ENCODE measurements at places on chromosomes 4 and X.

- DNase-seq = no peak
Measured at GRCh38 chrX:5632061-5632614, 596.5 kb downstream of the NLGN4X start.

DNA sequence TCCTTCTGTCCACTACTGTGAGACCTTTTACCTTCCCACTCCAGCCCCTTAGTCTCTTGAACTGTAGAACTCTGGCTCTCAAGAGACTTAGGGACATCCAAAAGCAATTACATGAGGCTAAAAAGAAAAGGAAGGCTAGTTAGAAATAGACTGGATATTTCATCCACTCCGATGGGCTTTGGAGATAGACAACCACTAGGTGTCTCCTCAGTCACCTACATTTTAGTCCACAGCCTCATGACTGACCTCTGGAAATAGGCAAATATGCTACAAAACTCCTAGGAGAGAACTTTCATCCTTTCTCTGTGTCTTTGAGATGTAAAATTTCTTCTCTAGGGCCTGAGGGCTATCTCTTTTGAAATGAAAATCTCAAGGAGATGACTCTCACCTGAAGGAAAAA lies 45.1 kb upstream of the LAMP2 start:
- DNase-seq = no peak

- no peak for DNase-seq
Measured at GRCh38 chrX:774536-774935, 143.9 kb downstream of the SHOX start.

DNA sequence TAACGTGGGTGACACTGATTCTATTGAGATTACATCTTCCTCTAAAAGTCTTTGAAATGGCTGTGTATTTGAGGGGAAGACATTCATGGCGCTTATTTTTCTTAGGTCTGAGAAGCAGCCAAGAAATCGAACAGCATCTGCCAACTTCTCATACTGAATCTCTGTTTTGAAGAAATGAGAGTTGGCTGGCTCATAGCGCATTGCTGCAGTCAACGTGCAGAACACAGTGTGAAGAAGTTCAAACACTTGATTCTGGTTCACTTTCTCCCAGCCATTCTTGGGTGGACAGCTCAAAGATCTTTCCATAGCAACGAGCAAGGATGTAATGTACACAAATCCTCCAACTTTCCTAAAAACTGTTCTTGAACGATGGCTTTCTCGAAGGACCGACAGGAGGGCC lies 156.5 kb downstream of the WDFY3 start:
- no peak for DNase-seq

- DNase-seq = no peak
Measured at GRCh38 chr4:138977524-138977923, 38.1 kb upstream of the NOCT start.

- no peak for DNase-seq
Measured at GRCh38 chr4:27921231-27921630, 1060.6 kb downstream of the STIM2 start.

- DNase-seq = no peak
Measured at GRCh38 chr4:64756016-64756415, 346.8 kb upstream of the TECRL start.

GRCh38 chr4:65033899-65034298 lies 624.6 kb upstream of the TECRL start:
- no peak for DNase-seq

- DNase-seq = no peak
Measured at GRCh38 chr4:184536881-184537248, 62.5 kb upstream of the IRF2 start.

DNA sequence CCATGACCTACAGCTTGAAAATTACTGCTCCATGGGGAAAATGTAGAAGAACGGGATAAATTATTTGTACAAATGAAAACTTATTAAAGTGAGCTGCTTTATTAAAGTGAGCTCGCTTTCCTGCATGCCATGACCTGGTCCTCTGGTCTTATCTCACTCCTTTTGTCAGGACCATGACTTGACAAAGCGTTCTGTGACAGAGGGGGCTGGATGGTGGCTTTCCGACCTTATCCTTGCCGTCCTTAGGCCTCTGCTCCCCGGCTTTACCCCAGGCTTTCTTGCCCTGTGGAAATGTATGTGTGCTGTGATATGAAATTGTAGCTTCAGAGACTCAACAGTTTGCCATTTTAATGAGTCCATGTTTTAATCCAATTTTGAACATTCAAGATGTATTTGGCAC lies 44.0 kb upstream of the FBXW7 start:
- DNase-seq = no peak

DNA sequence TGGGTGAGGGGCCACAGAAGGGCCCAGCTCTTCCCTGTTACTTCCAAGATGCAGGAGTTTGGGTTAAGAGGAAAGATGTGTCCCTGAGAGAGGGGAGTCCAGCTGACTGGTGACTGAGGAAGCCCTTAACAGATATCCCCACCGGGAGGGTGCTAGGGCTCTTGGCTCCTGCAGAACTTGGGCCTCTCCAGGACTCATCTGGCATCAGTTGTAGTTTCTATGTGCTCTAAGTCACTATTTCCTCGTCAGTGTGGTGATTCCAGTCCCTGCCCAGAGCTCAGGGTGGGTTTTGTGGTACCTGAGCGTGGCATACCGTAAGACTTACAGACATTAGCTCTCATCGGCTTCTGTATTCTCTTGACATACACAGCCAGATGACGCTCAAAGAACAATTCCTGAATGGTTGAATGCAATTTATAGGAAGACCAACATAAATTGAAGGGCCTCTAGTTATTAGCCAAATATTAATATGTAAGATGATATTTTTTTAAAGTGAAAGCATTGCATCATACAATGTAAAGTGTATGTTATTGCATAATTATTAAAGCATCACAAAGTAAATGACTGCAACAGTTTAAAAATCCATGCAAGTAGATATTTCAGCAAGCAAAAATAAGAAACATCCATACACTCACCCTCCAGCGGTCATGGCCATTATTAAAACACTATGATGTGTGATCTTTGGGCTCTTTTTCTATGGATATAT lies 195.5 kb downstream of the PTTG2 start:
- DNase-seq = no peak

GRCh38 chrX:24184018-24184417 lies 34.5 kb downstream of the ZFX start:
- DNase-seq = no peak

GRCh38 chrX:13863324-13863723 lies 46.4 kb upstream of the GPM6B start:
- DNase-seq = no peak

- no peak for DNase-seq
Measured at GRCh38 chrX:65696613-65697012, 29.2 kb downstream of the MSN start.

GRCh38 chrX:65508851-65509250 lies 25.7 kb downstream of the LAS1L start:
- no peak for DNase-seq

DNA sequence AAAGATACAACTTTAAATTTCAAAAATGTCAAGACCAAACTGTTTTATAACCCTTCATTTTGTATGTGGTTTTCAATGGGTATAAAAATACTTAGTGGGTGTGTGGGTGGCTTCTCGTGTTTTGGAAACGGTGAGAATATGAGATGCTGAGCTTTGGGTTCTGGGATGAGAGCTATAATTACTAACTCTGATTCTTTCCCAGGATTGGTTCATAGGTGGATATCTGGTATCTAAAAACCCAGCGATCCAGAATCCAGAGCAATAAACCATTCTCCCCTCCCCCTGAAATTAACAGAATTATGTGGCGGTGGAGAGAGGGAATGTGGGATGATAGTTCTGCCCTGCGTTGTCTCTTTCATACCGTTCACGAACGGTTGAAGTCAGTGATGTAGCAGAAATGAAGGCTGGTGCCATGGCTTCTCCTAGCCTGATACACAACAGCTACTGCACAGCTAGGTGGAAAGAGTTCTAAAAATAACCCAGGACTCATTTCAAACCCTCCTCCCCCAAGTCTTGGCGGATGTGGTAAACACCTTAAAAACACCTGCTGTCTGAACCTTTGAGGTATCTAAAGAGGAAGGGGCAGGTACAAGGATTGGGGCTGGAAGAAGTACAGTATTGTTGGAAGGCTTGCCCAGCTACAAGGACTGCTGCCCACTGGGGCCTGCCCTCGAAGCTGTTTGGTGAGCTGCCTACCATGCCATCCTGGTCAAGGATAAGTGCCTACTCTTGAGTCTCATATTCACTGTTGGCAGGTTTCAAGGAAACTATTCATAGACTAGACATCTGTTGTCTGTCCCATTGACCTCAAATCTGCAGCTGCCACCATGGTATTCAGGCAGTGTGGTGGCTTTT lies 44.5 kb downstream of the SEPTIN11 start:
- no peak for DNase-seq

- no peak for DNase-seq
Measured at GRCh38 chr4:62359441-62360155, 1159.5 kb downstream of the ADGRL3 start.

- no peak for DNase-seq
Measured at GRCh38 chr4:139282065-139282720, 2.2 kb upstream of the MGARP start.

DNA sequence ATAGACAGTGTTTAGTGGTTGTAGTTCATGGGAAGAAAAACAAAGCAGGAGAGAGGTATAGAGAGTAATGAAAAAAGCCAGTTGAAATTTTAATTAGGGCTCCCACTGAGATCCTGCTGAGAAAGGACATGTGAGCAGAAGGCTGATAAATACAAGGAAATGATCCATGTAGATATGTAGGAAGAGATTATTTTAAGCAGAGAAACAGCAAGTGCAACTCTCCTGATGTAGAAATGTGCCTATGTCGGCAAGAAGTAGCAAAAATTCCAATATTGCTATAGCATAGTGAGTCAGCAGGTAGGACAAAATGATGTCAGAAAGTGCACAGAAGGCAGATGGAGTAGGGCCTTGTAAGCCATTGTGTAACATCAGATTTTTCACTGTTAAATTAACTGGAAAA lies 1027.3 kb downstream of the PCDH18 start:
- no peak for DNase-seq

- no peak for DNase-seq
Measured at GRCh38 chr4:51825341-51825740, 17.6 kb upstream of the DCUN1D4 start.
